Renal cortex interstitium (tissue), 15 donors: ENCODE measurements at places on chromosomes 13 and 19.

GRCh38 chr13:66139701-66140100, 1090.4 kb downstream of the PCDH9 start:
- no peak for DNase-seq

DNA sequence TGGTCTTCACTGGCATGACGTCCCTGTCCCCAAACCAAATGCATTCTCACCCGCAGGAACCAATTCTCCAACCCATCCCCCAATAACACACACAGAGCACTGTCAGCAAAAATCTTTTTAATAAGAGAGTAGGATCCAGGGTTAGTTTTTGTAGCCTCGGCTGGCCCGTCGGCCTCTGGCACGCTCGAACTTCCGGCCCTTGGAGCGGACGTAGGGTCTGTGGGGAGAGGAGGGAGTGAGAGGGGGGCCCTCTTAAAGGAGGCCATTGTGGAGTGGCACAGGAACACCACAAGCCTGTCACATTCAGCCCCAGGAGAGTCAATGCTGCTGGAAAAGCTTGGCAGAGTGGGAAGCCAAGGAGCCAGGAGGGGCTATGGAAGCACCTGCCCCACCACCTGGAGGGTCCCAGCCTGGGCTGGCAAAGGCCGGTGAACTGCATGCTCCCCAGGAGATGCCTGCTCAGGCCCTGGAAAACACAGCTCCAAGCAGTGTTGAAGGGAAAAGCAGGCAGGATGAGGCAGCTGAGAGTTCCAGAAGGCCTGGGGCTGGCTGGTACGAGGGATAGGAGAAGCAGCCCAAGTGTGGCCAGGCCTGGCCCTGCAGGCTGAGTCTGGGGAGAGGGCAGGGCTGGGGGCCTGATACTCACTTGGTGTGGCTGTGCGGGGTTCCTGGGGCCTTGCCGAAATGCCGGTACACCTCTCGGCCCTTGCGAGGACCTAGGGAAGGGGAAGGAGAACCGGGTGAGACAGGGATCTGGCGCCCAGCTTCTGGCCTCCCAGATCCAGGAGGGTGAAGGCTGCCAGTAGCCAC, 560 bp upstream of the FAM83E start:
- no peak for DNase-seq

DNA sequence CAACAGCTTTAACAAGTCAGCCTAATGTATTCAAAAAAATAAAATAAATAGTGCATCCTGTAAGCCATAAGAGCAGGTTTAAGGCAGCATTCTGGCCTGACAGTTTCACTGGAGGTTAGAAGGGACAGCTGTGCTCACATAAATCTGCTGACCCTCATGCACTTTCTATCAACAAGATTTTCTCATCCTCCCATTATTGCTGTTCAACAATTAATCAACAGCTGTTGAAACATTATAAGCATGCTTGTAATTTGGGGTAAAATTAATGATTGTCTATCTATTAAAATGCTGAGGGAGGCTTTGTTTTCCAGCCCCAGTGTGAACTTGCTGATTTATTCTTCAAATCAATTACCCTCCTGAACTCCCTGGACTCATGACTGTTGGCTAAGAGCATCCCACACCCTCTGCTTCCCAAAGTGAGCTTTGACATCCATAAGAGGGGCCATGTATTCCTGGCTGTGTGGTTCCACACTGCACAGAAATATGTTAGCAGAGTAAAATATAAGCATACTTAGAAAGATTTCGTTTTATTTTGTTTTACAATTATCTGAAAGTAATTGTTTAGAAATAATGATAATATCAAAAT, 492.4 kb downstream of the EFNB2 start:
- DNase-seq = peak; percentile 52

GRCh38 chr13:27574661-27575060, 45.7 kb downstream of the LNX2 start:
- DNase-seq = no peak
